ENCODE measurements at places on chromosomes 2 and 18.

- DNase-seq = no peak
Observed at GRCh38 chr2:150812664-150813367, 325.3 kb upstream of the RND3 start.

DNA sequence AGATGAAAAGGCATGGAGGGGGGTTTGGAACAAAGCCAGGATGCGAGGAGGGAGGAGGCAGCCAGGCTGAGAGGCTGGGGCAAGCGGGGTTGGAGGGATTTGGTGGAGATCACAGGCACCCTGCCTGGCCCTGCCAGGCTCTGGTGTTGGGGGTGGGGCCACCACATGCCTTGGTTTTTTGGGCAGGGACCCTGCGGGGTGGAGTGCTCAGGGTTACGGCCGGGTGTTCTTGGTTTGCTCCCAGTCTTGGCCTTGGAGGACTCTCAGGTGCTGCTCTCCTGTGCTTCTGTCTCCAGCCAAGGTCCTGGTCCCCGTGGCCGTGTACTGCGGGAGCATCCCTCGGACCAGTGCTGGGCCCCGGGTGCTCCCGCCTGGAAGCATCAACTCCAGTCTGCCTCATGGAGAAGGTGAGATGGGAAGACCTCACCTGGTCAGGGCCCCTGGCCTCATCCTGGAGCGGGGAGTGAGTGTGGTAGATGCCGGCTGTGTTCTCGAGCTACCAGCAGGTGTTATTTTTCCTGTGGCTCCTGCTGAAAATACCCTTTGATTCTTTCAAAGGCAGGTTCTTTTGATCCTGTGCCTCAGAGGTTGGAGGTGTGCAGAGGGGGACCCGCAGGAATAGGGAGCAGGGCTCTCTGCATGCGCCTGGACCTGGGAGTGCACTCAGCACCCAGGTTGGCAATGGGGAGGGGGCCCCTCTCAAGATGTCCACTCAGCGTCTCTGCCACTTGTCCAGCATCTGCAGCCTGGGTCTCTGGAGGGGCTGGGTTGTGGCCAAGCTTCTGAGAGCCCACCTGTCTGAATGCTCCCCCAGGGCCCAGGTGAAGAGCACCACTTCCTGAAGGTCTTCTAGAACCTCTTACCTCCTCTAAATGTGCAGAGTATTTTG lies 17.0 kb downstream of the TOGARAM2 start:
- DNase-seq = no peak

- DNase-seq = no peak
Observed at GRCh38 chr18:24602201-24602600, 141.8 kb downstream of the HRH4 start.

DNA sequence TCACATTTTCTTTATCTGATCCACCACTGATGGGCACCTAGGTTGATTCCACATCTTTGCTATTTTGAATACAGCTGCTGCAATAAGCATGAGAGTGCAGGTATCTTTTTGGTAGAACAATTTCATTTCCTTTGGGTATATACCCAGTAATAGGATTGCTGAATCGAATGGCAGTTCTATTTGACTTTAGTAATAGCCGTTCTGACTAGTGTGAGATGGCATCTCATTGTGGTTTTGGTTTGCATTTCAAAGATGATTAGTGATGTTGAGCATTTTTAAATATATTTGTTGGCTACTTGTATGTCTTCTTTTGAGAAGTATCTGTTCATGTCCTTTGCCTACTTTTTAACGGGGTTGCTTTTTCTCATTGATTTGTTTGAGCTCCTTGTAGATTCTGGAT lies 72.3 kb downstream of the CCDC138 start:
- DNase-seq = no peak

GRCh38 chr2:98461498-98462049 lies 16.9 kb downstream of the INPP4A start:
- DNase-seq = peak; percentile 44

DNA sequence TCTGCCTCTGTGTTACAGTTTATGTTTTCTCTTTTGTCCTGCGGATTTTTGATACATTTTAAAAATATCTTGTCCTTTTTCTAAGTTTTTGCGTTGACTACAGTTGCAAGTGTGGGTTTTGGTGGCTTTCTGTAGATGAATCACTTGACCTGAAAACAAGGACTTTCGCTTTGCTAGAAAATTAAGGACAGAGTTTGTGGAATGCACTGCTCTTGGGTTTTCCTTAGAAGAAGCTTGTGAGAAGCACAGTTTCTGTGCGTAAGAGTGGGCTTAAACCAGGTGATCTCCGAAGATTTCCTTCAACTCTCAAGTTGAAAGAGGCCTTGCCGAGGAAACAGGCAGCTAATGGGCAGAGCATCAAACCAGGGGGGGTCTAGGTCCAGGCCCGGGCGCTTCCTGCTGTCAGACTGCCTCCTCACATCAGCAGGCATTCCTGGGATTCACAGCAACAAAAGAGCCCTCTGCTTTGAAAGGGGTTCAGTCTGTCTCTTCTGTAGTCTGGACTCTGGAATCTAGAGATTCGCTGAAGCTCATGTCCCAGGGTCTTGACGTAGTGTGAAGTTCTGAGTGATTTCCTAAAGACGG lies 17.3 kb downstream of the NCK2 start:
- no peak for DNase-seq

DNA sequence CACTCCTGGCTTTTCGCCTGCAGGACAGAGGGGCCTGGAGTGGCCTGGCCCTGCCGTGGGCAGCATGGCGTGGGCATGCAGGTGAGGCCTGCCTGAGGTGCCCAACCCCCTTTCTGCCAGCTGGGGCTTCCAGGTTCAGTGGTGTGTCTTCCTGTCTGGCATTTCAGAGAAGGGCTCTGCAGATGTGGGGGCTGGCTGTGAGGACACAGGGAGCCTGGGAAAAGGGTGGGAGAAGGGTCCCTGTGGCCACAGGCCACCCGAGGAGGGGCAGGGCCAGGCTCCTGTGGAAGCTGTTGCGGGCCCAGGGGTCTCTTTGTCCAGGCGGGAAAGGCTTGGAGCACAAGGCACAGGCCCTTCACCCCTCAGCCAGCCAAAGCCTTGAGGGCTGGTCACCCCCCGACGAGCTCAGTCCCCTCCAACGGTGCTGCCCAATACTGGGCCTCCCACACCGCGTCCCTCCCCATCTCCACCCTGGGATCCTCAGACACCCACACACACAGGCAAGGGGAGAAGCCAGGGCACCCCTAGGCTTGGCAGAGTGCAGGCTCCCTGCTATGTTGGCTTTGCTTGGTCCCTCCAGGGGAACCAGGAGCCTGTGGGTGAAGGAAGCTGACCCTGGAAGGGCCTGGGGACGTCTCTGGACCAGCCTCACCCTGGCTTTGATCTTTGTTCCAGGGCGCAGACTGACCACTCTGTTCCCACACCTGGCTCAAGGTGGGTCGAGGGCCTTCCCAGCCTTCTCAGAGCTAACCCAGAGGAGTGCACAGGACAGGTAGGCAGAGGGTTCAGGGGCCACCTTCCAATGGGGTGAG lies 3.7 kb upstream of the AQP12A start:
- no peak for DNase-seq

GRCh38 chr2:224922142-224922727 lies 120.0 kb downstream of the DOCK10 start:
- no peak for DNase-seq

GRCh38 chr18:79348066-79348465 lies 47.7 kb upstream of the NFATC1 start:
- DNase-seq = no peak

GRCh38 chr2:190344276-190344827 lies 963 bp downstream of the INPP1 start:
- DNase-seq = no peak

DNA sequence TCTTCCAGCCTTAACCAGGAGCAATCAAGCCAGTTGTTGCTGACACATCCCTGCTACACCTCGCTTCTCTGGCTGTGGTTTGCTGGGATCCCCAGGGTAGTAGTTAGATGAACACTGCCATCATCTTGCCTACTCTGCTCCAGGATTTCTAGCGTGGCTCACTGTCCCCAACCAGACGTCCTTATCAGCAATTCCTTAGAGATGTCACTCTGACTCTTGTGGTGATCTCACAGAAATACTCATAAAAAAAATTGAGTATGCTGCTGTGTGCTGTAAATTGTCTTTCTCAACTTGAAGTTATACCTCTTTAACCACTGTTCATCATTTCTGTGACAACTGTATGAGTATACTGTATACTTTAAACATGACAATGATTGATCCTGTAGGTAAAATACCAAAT lies 63.2 kb downstream of the PLCL1 start:
- DNase-seq = no peak

- DNase-seq = peak; percentile 72
Observed at GRCh38 chr2:177148477-177149154, 64.0 kb upstream of the HNRNPA3 start.

- DNase-seq = no peak
Observed at GRCh38 chr2:197938555-197938954, 134.2 kb downstream of the PLCL1 start.

DNA sequence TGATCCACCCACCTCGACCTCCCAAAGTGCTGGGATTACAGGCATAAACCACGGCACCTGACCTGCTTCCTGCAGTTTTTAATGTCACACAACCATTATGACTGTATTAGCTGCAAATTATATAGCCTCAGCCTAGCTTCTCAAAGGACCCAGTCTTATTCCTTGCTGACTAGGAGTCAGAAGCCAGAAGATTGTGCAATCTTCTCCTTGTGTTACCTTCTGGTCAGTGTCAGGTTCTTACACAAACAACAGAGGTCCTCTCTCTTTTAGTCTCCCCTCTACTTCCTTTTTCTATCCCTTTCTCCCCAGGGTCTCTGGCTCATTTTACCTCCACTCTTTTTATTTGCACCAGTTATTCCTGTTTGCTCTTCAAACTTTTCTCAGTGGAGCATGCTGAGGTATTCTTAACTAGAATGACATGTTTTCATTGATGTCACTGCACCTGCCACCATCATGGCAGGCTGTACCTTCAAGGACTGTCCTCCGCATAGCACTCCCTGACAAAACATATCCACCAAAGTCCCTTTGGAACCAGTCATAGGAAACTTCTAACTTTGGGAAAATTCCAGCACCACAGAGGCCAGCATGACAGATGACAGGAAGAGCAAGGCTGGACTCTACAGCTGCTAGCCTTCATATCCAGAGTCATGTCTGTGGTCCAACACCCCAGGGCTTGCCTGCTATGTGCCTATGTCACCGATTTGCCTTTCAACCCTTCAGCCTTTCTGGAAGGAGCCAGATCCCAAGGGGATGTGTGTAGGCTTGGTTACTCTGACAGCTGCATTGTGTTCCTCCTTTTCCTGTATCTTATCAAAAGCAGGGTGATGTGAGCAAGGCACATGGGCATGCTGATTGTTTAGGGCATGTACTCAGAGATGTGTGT lies 45.2 kb upstream of the EPC2 start:
- DNase-seq = no peak

DNA sequence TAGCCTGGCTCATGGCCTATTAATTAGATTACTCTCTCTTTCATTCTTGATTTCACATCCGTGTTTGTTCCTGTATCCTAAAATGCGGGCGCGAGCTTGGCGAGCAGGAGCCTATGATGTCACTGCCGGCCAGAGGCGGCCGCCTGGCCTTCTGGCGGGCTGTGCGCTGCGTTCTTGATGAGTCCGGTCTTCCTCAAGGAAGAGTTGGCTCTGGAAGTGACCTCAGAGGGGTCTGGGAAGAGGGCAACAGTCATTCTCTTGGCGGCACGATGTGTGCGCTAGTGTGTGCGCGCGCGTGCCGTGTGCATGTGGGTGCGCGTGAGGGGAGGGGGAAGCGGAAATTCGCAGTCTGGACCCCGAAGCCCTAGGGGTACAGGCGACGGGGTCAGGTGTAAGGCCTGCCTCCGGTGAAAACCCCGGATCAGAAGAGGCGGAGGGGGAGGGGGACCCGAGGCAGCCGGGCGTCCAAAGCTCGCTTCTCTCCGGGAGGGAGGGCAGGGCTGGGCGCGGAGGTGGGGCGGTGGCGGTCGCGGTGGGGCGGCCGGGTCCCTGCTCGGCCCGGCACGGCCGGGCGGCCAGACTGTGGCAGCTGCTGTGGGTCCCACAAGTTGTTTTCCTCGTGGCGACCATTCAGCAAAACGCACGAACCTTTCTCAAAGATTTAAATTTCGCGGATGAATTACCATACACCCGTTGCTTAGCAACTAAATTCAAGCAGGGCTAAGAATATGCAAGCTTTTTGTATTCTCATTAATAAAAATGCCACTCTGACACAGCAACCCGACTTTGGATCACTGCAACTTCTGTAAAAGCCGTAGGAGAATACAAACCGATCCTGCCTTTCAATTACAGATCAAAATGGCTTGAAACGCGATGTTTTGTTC lies 8.4 kb downstream of the POU3F3 start:
- peak; percentile 73 for DNase-seq

DNA sequence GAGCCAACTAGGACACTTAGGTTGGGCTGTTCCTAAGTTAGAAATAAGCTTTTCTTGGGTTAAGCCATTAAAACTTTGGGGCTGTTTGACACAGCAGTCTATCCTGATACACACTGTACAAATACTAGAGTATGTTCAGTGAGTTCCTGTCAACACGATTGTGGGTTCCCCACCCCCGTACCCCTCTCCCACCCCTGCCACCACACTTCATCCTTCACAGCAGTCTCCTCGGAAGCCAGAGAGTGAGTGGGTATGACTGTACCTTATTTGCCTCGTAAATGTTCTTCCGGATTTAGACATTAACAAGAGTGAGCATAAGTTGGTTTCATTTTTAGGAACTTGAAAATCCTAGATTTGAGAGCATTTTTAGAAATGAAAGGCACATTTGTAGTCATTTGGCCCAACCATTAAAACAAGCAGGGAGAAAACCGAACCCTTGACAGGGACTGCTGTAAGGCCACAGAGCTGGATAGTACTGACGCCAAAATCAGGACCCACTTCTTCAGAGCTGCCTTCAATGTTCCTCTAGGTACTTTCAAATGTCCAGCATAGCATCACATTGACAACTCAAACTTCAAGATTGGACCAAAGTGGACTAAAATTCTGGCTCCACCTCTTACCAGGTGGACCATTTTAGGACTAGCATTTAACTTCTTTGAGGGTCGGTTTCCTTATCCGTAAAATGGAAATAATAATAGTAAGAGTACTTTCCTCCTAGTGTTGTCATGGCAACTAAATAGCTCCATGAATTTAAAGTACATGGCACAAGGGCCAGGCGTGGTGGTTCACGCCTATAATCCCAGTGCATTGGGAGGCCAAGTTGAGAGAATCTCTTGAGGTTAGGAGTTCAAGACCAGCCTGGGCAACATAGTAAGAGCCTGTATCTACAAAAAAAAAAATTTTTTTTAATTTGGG lies 166.3 kb upstream of the SERTAD2 start:
- no peak for DNase-seq

- DNase-seq = peak; percentile 65
Observed at GRCh38 chr2:119794237-119794636, 34.5 kb downstream of the PTPN4 start.

- no peak for DNase-seq
Observed at GRCh38 chr2:222176890-222177289, 121.9 kb downstream of the PAX3 start.

Data from posterior cingulate gyrus (tissue), 11 donors.